NCI-H446 (cell line): ENCODE measurements at places on chromosomes 1 and 21.

DNA sequence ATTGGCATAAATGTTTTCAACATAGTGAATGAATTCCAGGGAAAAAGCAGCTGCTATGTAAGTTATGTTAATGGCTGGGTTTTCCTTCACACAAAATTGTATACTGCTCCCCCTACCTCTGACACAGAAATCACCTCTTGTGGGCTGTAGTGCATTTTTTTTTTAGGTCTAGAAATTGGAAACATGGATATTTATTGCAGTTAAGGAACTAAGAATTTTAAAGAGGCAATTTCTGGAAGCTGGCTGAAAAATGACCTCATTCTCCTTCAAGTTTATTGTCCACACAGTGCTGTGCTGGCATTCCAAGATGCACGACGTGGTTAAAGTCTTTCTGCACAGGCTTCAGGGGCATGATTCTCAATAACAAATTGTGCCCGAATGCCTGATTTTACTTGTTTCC is 1424.2 kb downstream of the MRPL39 start:
- no peak for DNase-seq

- DNase-seq = no peak
These were observed 98.3 kb downstream of the BACH1 start for GRCh38 chr21:29396951-29397455.

- peak; percentile 50 for DNase-seq
These were observed 5.5 kb upstream of the RGS21 start for GRCh38 chr1:192311281-192311680.

- DNase-seq = no peak
These were observed 22.1 kb downstream of the LRRC7 start for GRCh38 chr1:69589799-69590198.

GRCh38 chr1:208100906-208101305 is 143.3 kb downstream of the PLXNA2 start:
- no peak for DNase-seq

GRCh38 chr1:67201891-67202290 is 35.6 kb downstream of the IL23R start:
- no peak for DNase-seq

DNA sequence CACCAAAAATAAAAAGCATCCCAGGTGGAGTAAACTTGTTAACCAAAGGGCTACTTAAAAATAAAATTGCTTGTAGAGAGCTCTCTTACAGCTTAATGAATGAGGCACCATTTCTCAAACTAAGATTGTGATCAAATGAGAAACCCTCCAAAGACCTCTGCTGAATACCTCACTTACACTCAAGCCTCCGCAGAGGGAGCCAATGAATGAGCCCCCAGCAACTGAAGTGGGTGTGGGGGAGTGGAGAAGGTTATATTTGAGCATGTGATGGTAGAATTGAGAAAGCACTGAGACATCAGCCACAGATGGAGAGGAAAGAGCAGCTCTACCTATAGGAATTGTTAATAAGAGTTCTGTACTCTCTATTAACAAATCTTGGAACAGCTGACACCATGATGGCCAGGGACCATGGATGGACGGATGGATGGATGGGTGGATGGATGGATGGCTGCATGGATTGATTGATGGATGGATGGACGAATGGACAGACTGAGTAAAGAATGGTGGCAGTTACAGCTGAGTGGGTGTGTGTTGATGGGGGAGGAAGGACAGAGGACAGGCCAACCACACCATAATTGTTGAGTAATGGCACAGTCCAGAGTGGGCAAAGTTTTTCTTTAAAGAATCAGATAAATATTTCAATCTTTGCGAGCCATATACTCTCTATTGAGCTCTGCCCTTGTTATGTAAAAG is 20.3 kb upstream of the TIAM1 start:
- no peak for DNase-seq

- no peak for DNase-seq
These were observed 278.8 kb downstream of the ASTN1 start for GRCh38 chr1:176885751-176886150.

- DNase-seq = no peak
These were observed 182.2 kb downstream of the DHRS3 start for GRCh38 chr1:12435639-12436344.

GRCh38 chr1:173295391-173295790 is 88.3 kb upstream of the TNFSF4 start:
- no peak for DNase-seq

GRCh38 chr1:37883671-37884070 is 24.3 kb upstream of the MTF1 start:
- no peak for DNase-seq

- no peak for DNase-seq
These were observed 66.6 kb upstream of the RHOU start for GRCh38 chr1:228668553-228669241.

DNA sequence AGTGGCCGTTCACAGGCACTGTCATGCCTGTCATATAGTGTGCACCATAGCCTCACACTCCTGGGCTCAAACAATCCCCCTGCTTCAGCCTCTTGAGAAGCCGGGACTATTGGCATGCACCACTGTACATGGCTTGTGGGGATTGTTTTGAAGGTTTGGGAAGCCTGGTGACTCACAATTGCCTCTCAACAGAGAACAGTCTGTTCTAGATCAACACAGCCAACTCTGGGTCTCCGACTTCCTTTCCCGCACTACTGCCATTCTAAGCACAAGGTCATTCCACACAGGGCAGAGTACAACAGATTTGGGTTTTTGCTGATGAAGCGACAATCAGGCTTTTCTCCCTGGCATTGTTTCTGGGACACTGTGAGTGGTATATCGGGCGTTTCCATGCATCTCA is 15.5 kb upstream of the AHCTF1 start:
- DNase-seq = no peak

DNA sequence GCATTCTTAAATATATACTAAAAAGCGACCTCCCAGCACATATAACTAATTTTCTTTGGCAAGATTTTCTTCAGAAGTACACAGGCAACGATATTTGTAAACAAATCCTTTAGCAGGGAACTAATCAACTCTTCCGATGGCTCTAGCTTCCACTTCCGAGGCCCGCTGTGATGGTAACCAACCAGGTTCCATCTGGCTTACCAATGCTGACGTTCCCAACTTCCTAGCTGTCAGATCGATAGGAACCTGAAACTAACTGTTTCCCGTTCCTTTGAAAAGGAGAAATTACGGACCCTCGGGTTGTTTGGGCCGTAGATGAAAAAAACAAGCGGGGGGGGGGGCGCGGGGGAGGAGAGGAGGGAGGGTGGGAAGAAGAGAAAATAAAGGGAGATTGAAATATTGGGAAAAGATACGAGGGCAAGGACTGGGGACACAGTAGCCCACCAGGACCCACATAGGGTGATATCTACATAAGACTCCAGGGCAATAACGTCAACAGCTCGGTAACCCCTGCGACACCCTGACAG is 513 bp downstream of the GTF2B start:
- DNase-seq = no peak
